ENCODE measurements at places on chromosomes 7 and 10.
A peak's percentile ranks its signal among the peaks of the same experiment; 100 is the strongest.

- peak; percentile 58 for DNase-seq
Observed at GRCh38 chr7:6516387-6516983, 34.8 kb downstream of the GRID2IP start.

DNA sequence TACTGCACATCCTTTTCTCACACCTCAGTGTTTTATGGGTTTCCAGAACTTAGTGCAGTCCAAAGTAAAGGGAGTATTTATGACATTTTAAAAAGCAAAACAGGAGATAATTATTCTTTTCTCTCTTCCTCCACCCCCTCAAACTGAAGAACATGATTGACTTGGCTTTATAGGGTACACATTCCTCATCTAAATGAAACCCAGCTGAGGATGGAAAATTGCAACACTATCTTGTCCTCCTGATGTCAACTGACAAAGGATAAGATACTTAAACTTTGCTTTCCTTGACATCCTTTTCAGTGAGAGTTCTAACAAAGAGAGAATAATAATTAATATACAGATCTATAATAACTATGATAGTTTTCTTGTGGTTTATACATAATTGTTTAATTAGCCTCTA lies 299.1 kb downstream of the BBS9 start:
- no peak for DNase-seq

DNA sequence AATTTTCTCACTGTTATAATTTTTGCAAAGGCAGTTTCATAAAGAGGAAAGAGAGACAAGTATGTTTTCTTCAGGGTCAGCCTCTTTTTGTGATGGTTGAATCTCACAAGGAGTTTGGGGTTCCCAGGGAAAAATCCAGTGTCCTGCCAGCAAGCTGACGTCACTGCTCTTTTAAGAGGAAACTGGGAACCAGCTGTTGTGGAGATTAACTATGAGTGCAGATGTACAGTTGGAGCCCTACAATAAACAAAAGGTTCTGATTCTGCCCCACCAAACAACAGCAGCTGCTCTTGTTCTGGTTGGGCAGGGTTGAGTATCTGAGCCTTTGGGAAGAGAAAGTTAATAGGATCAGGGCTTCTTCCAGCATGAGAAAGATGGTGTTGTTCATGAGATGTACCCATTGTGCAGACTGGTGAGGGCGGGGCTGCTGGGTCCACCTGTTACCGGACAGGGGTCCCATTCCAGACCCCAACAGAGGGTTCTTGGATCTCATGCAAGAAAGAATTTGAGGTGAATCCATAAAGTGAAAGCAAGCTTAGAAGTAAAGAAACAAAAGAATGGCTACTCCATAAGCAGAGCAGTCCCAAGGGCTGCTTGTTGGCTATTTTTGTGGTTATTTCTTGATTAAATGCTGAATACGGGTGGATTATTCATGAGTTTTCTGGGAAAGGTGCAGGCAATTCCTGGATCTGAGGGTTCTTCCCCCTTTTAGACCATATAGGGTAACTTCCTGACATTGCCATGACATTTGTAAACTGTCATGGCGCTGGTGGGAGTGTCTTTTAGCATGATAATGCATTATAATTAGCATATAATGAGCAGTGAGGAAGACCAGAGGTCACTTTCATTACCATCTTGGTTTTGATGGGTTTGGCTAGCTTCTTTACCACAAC lies 12.5 kb downstream of the PRF1 start:
- DNase-seq = no peak

DNA sequence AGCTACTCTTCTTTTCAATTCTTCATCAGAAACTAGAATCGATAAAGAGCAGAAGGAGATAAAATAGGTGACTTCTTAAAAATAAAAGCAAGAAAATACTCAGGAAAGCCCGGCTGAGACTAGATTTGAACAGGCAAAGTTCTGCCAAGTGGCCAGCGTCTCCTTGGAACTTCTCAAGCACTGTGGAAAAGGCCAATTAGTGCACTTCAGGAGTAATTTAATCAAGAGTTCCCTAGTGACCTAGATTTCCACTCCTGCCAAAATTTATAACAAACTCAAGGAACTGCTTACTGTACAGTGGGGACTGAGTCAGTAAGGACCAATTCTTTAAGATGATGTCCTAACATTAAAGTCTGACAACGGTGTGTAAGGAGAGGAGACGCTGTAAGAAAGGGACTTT lies 57.3 kb downstream of the CHCHD3 start:
- no peak for DNase-seq

GRCh38 chr10:68099736-68100135 lies 9.6 kb upstream of the MYPN start:
- DNase-seq = no peak

DNA sequence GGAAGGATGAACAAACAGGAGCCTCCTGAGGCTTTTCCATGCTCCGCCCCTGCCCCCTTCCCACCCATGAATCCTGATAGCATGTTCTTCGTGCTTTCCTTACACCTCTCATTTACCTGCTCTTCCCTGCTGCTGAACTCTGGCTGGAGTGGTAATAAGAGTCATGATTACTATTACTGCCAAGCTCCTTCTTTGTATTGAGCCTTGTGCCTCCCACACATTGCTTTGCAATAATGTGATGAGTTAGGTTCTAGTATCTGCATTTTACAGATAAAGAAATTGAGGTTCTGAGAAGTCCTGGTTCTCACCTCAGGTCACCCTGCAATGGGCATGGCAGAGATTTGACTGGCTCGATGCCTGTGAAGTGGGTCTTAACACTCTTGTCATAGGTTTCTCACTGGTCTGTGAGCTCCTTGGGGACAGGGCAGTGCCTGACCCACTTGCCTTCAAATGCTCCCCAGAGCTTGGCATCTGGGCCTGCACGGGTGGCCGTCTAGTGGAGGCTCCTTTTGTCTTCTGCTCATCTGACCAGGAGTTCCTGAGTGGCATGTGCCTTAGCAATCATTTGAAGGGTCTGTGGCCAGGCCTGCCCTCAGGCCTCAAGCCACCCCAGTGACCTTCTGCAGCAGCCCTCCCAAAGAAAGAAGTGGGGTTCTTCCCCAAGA lies 309.2 kb upstream of the ZMIZ1 start:
- DNase-seq = no peak

Measured in CD4-positive, alpha-beta memory T cell (primary cell).